GM03348 (cell line): ENCODE measurements at places on chromosomes 2 and 18.

GRCh38 chr2:60556175-60556574 lies 2.7 kb upstream of the BCL11A start:
- no peak for DNase-seq

GRCh38 chr2:241947876-241948275 lies 78.3 kb downstream of the RTP5 start:
- DNase-seq: no peak

GRCh38 chr2:160281213-160281612 lies 81.1 kb upstream of the ITGB6 start:
- no peak for DNase-seq

- no peak for DNase-seq
Observed at GRCh38 chr2:166628478-166629136, 134.6 kb upstream of the SCN7A start.

DNA sequence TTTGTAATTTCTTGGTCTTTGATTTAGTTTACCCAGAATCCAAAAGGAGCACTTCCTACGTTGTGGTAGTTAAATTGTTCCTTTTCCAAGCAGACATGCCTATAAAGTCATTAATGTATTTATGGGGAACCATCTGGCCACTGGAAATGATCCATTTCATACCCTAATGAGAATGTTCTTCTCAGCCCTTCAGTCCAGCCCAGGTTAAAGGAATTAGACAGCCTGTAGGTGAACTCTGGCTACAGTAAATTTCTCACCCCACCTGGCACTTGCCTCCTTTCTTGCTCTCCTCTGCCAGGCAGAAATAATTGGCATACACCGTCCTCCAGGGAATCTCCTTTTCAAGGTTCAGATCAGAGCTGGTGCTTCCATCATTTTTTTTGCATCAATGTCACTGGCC lies 121.1 kb downstream of the SETBP1 start:
- no peak for DNase-seq
